AG08396 (cell line): ENCODE measurements at places on chromosomes 1 and 21.

DNA sequence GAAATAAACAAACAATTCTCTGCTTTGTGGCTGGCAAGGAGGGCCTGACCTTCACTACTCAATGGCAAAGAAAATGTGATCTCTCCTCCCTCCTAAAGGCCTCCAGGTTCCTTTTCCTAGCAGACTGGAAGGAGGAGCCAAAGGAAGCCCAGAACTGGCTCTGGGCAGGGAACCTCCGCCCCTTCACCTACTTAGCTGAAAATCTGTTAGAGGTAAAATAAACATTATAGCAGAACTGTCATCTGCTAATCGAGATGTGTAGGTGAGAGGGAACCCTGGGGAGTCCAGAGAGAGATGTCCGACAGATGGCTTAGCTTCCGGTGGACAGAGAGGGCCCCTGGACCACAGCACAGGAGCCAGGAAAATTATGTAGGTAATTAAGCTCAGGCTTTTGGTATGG, 75.2 kb upstream of the KCNA3 start:
- no peak for DNase-seq

DNA sequence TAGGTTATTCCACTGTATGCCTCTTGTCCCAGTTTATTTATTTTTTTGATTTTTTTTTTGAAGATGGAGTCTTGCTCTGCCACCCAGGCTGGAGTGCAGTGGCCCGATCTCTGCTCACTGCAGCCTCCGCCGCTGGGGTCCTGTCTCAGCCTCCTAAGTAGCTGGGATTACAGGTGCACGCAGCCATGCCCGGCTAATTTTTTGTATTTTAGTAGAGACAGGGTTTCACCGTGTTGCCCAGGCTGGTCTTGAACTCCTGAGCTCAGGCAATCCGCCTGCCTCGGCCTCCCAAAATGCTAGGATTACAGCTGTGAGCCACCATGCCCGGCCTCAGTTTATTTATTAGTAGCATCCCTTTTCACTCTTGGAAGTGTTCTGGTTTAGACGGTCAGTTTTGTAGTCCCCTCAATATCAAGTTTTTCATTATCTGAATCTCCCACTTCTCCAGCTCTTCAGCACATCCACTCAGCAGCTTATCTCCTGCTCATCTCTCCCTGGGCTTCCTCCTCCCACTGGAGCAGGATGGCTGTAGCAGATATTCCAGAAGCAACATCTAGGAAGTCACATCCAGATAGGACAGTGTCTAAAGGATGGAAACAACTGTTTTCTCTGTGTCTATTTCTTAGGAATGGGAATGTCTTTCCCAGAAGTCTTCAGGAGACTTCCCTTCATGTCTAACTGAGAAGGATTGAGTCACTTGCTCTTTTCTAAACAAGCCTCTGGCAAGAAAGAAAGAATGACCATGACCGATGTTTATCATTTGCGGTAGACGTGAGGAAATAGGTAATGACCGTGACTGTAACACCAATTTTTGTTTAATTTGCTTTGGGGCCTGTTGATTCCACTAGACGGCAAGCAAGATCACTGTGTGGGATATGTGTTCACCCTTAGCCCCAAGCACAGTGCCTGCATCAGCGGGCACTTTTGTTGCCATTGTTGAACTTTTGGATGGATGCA, 14.4 kb downstream of the CCDC190 start:
- DNase-seq = peak; percentile 28

DNA sequence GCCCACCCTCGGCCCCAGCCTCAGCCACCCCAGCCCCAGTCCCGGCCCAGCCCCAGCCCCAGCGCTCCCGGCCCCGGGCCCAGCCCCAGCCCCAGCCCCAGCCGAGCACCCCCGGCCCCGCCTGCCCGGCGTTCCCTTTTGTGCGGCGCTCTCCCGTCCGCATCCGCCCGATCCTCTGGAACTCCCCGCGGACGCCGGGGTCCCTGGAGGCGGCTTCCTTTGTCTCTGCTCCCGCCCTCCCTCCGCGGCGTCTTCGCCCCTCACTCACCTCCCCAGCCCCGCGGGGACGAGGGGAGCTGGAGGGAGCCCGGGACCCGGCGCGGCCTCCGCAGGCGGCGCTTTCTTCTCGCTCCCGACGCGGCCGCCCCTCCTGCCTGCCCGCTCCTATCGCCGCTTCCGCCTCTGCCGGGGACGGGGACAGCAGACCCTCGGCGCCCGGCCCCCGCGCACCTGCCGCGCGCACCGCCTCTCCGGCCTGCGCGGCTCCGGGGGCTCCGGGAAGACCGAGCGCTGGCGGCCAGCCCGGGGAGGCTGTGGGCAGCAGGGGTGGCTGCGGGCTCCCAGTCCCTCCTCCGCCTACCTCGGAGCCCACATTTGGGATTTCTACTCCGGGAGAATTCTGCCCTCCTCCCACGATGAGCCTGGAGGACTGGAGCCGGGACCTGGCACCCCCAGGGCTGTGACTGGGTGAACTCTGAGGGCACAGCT, 14.0 kb downstream of the AGRN start:
- DNase-seq = no peak

- no peak for DNase-seq
Measured at GRCh38 chr1:1250786-1251284, 4.3 kb upstream of the C1QTNF12 start.

DNA sequence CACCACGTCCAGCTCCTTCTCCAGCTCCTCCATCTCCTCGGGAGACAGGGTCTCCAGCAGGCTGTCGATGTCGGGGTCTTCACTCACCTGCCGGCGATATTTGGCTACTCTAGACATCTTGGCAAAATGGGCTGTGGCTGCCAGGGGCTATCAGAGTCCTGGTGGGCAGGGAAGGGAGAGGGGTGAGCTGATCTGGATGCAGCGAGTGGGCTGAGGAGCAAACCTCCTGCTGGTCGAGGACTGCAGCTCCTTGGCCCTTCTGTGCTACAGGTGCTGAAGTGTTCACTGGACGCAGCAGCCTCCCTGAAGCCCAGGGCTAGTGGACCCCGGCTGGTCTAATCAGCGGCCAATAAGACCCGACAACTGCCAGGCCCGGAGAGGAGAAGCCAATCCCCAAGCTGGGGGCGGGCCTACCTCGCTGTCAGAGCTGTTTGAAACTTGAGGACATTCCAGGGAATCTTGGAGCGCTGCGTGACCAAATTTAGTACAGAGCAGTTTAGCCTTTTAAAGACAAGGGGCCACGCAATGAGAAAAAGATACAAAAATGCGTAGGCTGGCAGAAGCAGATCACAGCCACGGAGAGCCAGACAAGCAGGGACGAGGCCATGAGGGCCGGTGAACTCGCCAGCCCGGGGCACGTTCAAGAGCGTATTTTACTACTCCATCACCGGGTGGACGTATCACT, at the start of gene LMOD1:
Gene LMOD1 (minus strand): TSS at position 325 of the 685 bp plus-strand sequence. CDS start 208 bp downstream, at position 117.
- peak; percentile 89 for DNase-seq

- no peak for DNase-seq
Measured at GRCh38 chr1:85484264-85484663, 19.3 kb upstream of the DDAH1 start.

DNA sequence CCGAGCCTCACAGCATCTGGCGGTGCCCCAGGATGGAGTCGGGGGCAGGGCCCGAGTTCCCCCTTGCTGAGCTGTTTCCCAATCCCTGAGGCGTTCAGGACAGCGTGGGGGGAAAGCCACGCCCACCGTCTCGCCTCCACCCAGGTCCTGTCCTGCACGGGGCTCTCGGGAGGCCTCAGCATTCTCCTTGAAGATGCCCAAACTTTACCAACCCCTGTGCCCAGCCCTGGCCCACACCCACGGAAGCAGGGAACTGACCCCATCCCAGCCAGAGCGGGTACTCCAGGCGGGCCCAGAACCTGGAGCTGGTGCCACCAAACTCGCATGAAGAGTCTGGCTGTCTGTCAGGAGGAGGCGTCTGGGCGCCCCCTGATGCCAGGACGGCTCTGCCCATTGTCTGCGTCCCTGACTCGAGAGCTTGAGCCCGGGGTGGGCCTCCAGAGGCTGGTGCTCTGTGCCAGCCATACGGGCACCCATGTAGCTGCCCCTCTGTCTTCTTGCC, 35.3 kb upstream of the POFUT2 start:
- peak; percentile 70 for DNase-seq

DNA sequence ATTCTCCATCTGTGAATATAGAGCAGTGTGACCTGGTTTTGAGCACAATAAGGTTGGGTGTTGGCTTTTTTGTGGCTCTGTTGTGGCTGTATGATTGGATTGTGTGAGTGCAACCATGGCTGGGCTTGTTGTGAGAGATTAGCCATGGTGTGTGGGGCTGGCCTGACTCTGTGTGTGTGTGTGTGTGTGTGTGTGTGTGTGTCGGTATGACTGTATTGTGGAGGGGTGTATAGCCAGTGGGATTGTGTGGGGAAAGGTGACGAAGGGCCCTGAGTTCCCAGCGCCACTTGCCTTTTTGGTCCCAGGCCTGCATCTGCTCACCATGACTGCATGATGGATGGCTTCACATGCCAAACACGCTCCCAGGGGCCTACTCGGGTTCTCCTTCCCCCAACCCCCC, 5.9 kb upstream of the SLC6A9 start:
- no peak for DNase-seq

DNA sequence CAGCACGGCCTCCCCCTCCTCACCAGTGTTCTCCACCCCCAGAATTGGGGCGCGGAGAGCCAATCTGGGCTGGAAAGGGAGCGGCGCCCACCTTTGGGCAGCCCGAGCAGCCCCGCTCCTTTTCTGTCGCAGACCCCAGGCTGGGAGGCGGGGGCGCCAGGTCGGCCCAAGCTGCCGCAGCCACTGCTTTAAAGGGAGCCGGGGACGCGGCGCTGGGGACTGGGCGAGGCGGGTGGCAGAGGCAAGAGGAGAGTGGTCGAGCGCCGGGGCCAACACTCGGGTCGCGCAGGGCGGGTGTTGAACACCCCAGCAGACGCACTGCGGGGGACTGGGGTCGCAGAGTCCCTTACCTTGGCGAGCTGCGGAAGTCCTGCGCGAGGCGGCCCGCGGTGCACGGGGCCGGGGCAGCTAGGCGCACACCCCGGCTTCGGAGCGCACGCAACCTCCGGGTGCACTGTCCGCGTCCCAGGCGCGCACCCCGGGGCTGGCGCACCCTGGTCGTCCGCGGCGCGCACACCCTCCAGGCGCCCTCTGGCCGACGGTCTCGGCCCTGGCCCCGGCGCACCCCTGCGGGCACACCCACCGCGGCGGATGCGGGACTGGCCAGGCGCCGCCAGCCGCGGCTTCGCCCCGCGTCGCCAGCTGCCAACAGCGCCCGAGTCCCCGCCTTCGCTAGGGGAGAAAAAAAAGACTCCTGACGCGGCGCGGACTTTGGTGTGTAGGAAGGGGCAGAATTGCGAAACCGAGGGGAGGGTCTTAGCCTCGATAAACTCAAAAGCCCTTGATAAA, at the start of gene KANK4:
Gene KANK4 (minus strand): TSS at position 679 of the 789 bp plus-strand sequence. CDS start 37,870 bp downstream, outside the sequence.
- DNase-seq = no peak

DNA sequence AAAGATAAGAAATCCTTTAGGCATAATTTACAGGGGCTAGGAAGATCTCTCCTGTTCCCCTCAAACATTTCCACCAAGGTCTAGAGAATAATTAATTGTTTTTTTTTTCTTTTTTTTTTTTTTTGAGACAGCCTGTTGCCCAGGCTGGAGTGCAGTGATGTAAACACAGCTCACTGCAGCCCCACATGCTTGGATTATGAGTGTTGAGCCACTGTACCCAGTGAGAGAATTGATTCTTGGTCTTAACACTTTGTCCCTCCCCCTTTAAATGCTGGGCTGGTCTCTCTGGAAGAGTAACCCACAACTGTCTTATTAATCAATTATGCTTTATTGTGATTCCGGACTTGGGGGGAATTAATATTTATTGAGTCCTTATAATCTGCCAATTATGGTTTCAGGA, 33.4 kb downstream of the ATF3 start:
- DNase-seq = peak; percentile 55

DNA sequence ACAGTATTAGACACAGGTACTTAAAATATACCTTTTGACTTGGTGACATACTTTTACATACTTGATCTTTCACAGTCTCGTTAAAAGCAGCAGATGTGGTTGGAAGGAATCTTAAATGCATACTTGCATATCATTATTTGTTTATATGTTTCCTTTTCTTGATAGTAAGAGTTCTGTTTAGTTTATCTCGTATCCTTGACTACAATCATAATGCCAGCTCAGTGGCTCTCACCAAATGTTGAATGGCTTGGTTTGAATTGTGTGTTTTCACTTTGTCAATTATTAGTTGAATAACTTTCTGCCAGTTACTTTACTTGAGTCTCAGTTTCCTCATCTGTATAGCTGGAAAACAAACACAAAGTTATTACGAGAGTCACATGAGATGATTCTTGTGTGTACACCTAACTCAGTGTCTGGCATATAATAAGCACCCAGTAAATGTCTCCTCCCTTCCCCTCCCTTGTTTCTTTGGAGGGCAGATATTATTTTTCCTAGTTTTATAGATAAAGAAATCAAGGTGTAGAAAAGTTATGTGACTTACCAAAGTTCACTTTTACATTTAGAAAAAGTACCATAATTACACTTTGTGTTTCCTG, 131.6 kb upstream of the IVNS1ABP start:
- DNase-seq = no peak

DNA sequence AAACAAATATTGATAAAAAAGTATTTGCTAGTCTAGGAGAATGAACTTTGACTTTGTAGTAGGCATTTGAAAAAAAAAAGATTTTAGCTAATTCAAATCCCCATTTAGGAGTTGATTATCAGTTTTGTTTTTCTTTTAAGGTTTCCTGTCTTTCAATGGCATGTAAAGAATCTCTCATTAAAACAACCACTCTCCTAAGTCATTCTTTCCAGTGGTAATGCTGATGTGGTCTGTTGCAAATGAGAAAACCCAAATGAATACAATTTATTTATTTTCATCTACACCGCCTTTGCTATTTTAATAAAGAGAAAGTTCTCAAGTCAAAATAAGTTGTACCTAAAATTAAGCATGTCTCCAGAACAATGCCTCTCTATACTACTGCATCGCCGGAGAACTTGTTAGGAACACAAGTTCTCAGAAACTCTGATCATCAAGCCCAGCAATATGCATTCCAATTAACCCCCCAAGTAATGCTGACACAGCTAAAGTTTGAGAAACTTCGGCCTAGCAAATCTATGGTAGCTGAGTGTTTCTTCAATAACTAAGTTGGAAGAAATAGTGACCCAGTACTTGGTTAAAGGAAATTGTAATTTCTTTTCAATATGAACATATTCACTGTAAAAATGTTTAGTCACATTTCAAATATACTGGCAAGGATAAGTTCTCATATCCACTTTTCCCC, 255.1 kb downstream of the PTPRC start:
- DNase-seq = no peak

GRCh38 chr1:20633190-20634064, at the start of gene PINK1:
TSS of gene PINK1 (plus strand) at chr1:20633458. CDS start at chr1:20633549, 91 bp downstream.
- peak; percentile 95 for DNase-seq
